ENCODE measurements at places on chromosomes 3 and 15. TPM values are rescaled to one million over a fixed set of nuclear protein-coding genes. Genes with fewer than 3 reads are reported as not detected.

GRCh38 chr3:176167272-176167671 lies 1030.0 kb downstream of the TBL1XR1 start:
- peak; percentile 88 for DNase-seq

ISLR gene
- total RNA-seq: 0.53 TPM

SAXO2 gene
- total RNA-seq: 0.38 TPM

GOLGA8T gene
- 0.13 TPM for total RNA-seq

RAD18 gene
- total RNA-seq: 5.0 TPM

AGTR1 gene
- not detected for total RNA-seq

DNA sequence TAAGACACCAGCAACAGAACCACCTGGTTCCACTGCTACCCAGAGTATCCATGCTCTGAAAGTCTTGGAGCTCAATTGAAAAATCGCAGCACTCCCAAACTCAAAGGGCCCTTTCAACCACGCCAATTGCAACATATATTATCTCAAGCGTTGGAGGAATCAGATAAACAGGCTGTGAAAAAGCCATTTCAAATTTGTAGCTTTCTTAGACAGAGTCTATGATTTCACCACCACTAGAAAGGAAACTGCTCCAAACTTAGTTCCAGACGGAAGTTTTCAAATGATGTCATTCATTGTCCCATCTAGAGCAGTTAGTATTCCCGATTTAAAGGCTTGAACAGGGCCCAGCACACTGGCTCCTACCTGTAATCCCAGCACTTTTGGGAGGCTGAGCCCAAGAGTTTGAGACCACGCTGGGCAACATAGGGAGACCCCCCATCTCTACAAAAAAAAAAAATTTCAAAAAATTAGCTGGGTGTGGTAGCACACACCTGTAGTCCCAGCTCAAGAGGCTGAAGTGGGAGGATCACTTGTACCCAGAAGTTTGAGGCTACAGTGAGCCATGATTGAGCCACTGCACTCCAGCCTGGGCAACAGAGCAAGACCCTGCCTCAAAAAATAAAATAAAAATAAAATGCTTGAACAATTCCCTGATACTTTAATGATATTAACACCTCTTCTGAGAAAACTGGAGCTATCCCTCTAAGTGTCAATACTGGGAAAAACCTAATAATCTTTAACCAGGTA lies 16.8 kb downstream of the TNIK start:
- DNase-seq: no peak

- no peak for DNase-seq
Observed at GRCh38 chr15:40323953-40324937, 753 bp downstream of the INAFM2 start.

SPG11 gene
- total RNA-seq: 49.8 TPM

GRCh38 chr3:177590826-177591225 lies 393.5 kb upstream of the TBL1XR1 start:
- peak; percentile 44 for DNase-seq

GPR176 gene
- total RNA-seq: 3.4 TPM

LSAMP gene
- 0.26 TPM for total RNA-seq

DNA sequence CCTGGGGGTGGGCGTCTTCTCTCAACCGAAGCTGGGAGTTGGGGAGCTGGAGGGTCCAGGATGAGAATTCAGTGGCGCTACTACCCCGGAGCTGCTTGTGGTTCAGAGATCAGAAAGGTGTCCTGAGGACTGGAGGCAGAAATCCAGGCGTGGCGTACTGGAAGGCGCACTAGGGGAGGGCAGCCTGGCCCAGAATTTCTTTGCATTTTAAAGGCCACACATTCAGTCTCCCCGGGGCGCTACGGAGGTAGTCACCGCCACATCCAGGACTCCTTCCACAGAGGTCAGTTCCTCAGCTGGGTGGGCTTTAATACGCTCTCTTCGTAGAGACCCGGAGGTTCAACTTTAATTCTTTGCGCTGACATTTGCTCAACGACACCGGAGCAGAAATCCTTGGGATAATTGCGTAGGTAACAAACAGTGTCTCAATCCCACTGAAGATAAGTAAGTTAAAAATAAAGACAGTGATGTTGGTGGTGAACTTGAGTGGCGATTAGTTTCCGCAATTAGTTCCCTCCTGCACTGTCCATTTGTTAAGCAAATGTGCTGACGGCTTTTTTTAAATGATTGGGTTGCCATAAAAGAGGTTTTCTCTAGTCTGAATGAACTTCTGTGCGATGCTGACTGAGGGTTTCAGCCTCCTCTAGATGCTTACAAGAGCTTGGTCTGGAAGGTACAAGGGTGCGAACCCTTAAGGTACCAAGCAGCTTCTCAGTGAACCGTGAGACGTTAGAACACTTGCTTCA lies 535 bp downstream of the MCTP2 start:
- DNase-seq: peak; percentile 32

DNA sequence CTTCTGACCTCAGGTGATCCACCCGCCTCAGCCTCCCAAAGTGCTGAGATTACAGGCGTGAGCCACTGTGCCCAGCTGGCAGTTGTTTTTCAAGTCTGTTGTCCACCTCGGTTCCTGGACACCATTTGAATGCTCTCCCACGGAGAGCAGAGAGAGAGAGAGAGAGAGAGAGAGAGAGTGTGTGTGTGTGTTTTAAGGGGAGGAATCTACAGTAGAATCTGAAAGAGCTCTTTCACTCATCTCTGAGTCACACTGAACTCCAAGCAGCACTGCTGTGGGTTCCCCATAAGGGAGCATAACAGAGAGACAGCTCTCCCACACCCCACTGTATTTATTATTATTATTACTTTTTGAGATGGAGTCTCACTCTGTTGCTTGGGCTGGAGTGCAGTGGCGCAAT lies 156.6 kb downstream of the RPLP1 start:
- no peak for DNase-seq

DNA sequence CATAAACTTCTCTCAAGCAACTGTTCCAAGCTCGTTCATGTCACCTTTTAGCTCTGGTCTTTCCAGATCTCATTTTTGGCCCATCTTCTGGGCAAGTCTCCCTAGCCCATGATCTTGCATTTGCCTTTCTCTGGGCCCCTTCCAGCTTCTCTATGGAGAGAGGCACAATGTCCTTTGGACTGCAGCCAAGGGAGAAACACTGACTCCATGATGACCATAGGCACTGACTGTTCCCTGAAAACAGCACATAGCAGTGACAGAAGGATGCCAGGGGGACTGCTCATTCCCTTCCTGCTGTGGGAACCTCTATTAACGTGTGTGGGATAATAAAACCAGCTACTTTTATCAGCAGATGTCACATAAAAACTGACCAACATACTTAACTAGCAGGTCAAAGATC lies 60.3 kb downstream of the STRIT1 start:
- peak; percentile 62 for DNase-seq

- DNase-seq: peak; percentile 80
Observed at GRCh38 chr15:74541494-74542165, 610 bp downstream of the ARID3B start.

TAGLN3 gene
- total RNA-seq: 0.77 TPM

Data from bronchial epithelial cell (primary cell).